ENCODE measurements at places on chromosomes 13 and 19.

- no peak overlapping the region for H3K4me3 ChIP-seq
- no peak overlapping the region for H3K27ac ChIP-seq
- H3K27me3 ChIP-seq, result no peaks in the 10 kb centered on the region
- H3K36me3 ChIP-seq, result no peaks in the 10 kb centered on the region
- H3K4me1 ChIP-seq, result no peaks in the 10 kb centered on the region
Observed at GRCh38 chr19:42370068-42370520, 20.0 kb downstream of the CNFN start.

- no peaks in the 10 kb centered on the region for H3K27me3 ChIP-seq
- H3K4me3 ChIP-seq, result no peak overlapping the region
- H3K27ac ChIP-seq, result no peak overlapping the region
Observed at GRCh38 chr19:8168537-8168936, 19.1 kb upstream of the FBN3 start.

- H3K4me1 ChIP-seq, result no peaks in the 10 kb centered on the region
- no peak for DNase-seq
- no peaks in the 10 kb centered on the region for H3K27me3 ChIP-seq
- H3K36me3 ChIP-seq, result no peaks in the 10 kb centered on the region
- H3K4me3 ChIP-seq, result no peak overlapping the region
Observed at GRCh38 chr13:59099182-59099974, 1064.3 kb downstream of the DIAPH3 start.

GRCh38 chr13:102729560-102730270 lies 34.9 kb upstream of the METTL21C start:
- no peak overlapping the region for H3K4me3 ChIP-seq
- H3K27ac ChIP-seq, result no peak overlapping the region
- peaks cover 4% of the 10 kb centered on the region for H3K4me1 ChIP-seq

Data from adrenal gland (tissue), 19 donors.